Vagina (tissue), 2 donors: ENCODE measurements at places on chromosomes 1 and 21. TPM values are rescaled to one million over a fixed set of nuclear protein-coding genes. Genes with fewer than 3 reads are reported as not detected.

GRCh38 chr1:192496369-192497056 is 79.1 kb upstream of the RGS1 start:
- no peak for DNase-seq
- no peak overlapping the region for H3K4me3 ChIP-seq
- no peaks in the 10 kb centered on the region for H3K27me3 ChIP-seq
- no peak overlapping the region for H3K27ac ChIP-seq
- no peaks in the 10 kb centered on the region for H3K4me1 ChIP-seq

DNA sequence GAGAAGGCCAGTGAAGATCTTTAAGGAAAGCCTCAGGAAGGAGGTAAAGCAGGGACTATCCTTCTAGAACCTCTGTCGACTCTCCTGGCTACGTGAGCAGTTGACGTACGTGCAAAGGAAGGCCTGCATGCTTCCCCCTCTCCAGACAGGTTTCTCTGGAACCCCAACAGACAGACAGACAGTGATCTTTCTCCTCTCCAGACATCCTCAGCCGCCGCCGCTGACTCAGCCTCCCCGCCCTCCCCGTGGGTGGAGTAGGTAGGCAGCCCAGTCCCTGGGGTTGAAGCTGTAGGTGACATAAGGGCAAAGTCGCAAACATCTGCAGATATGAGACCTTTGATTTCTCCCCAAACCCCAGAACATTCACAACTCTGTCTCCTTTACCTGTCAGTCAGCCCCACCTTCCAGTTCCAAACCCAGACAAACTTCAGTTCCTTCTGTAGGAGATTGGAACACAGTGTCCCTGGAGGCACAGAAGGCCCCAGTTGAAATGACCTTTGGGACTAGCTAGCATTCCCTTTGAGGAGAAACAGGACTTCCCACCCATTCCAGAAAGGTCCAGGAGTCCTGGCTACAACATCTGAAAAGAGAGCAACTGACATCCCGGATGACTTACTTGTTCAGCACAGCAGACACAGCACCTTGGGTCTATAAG is 146.0 kb upstream of the JUN start:
- H3K4me1 ChIP-seq: peaks cover 15% of the 10 kb centered on the region
- no peak for DNase-seq
- H3K27ac ChIP-seq: no peak overlapping the region
- no peak overlapping the region for H3K4me3 ChIP-seq

DNA sequence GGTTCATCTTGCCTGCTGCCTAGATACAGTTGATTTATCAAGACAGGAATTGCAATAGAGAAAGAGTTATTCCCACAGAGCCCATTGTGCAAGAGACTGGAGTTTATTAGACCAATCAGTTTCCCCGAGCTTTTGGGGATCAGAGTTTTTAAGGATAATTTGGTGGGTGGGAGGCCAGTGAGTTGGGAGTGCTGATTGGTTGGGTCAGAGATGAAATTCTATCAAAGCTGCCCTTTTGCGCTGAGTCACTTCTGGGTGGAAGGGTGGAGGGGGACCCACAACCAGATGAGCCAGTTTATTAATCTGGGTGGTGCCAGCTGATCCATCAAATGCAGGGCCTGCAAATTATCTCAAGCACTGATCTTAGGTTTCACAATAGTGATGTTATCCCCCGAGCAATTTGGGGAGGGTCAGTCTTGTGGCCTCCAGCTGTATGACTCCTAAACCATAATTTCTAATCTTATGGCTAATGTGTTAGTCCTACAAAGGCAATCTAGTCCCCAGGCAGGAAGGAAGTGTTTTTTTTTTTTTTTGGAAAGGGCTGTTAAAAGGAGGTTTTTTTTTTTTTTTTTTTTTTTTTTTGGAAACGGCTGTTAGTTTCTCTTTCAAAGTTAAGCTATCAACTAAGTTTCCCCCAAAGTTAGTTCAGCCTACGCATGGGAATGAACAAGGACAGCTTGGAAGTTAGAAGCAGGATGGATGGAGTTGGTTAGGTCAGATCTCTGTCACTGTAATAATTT is 7.4 kb downstream of the SLC16A4 start:
- H3K4me1 ChIP-seq: peaks cover 22% of the 10 kb centered on the region
- peak overlapping the region; percentile 57 for H3K27ac ChIP-seq
- no peaks in the 10 kb centered on the region for H3K27me3 ChIP-seq
- DNase-seq: no peak
- H3K4me3 ChIP-seq: no peak overlapping the region

DNA sequence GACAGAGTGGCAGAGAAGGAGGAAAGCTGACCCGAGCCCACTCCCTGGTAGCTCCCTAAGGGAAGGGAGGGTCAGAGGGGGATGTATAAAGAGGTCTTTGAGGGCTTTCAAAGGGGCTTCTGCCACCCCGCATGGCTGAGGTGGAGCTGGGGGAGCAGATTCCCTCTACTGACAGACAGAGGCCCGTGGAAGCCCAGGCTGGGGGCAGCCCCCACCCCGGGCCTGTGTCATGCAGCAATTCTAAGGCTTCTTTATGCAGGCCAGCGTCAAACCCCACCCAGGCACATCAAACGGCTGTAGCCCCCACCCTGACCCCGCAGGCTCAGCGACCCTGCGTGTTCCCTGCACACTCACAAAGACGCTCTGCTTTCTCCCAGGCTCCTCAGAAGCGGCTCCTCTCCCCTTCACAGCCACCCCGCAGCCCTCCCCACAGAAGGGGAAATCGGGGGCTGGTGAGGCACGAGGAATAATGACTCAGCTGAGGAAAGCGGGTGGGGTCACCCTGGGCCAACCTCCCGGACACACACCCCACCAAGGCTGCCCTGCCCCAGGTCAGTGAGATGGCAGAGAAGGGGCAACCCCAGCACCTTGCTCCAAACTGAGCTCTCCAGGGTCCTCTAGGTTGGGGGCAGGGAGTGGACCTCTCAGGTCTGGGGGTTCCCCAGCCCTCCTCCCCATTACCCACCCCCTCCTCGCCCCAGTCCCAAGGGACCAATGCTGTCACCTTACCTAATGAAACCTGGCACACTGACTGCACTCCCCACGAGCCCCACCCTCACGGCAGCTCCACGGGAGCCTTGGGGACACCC is 10.8 kb downstream of the SLC45A3 start:
- H3K27me3 ChIP-seq: no peaks in the 10 kb centered on the region
- H3K27ac ChIP-seq: no peak overlapping the region
- no peak overlapping the region for H3K4me3 ChIP-seq
- no peak for DNase-seq

DNA sequence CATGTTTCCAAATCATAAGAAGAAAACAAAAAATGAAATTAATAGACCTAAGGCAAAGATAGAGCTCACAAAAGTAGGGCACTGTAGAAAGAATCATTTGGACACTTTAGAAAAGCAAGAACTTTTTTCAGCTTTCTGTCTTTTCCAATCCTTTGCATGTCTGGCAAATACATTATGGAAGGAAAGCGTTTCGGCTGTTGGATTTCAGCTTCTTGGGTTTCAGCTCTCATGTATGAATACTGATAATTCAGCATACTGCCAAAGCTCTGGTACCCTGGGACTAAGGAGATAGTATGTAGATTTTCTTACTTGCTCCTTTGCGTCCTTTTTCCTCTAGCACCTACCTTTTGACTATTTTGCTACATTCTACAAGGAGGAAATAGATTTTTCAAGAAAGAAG is 375.9 kb downstream of the BRINP3 start:
- no peaks in the 10 kb centered on the region for H3K36me3 ChIP-seq
- no peak overlapping the region for H3K27ac ChIP-seq
- DNase-seq: no peak
- no peak overlapping the region for H3K4me3 ChIP-seq
- no peaks in the 10 kb centered on the region for H3K27me3 ChIP-seq

DNA sequence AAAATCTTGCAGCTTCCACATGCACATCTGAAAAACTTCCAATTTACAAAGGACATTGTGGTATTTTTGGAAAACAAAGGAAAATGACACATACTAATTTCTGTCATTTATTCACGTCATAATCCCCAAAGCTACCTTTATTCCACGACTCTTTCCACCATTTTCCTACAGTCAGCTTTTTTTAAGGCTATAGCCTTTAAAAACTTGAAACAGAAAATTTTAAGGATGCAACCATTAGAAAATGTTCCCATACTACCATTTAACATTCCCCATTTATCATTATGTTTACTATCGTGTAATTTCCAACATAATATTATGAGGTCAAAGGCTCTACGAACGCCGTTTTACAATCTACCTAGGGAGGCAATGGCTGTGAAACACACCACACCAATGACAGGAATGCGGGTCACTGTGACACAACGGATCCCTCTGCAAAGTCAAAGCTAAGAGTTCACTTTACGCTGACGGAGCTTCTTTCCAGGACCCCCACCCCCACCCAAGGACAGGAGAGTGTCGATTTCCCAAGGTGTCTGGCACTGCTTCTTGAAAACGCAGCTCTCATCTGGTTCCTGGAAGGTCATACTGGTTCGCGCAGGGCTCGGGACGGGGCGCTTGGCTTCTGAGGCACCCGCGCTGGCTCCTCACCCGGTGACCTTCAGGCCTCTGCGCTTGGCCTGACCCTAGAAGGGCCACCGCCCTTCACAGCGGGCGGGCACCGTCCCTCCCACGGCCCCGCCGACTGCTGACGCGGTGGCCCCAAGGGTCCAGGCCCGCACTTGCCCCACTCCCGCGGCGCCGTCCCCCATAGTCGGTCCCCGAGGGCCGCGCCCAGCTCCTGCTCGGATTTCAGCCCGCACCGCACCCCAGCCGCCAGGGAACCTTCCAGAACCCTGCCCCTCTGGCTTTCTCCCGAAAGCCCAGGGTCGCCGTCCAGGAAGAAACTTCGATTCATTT is 50.5 kb upstream of the ATF3 start:
- H3K36me3 ChIP-seq: no peaks in the 10 kb centered on the region
- no peaks in the 10 kb centered on the region for H3K27me3 ChIP-seq
- peaks cover 4% of the 10 kb centered on the region for H3K4me1 ChIP-seq
- DNase-seq: no peak
- H3K4me3 ChIP-seq: peak overlapping the region; percentile 79

GRCh38 chr1:24048205-24048869 is 63.6 kb downstream of the MYOM3 start:
- H3K27me3 ChIP-seq: no peaks in the 10 kb centered on the region
- no peak overlapping the region for H3K27ac ChIP-seq
- peaks cover 20% of the 10 kb centered on the region for H3K4me1 ChIP-seq
- H3K4me3 ChIP-seq: no peak overlapping the region

GRCh38 chr1:195195423-195196057 is 1412.7 kb downstream of the KCNT2 start:
- no peaks in the 10 kb centered on the region for H3K4me1 ChIP-seq
- H3K36me3 ChIP-seq: no peaks in the 10 kb centered on the region
- H3K4me3 ChIP-seq: no peak overlapping the region
- DNase-seq: no peak

GRCh38 chr21:42191696-42192595 is 27.0 kb upstream of the ABCG1 start:
- no peak overlapping the region for H3K27ac ChIP-seq
- DNase-seq: peak; percentile 93
- H3K27me3 ChIP-seq: no peaks in the 10 kb centered on the region

DNA sequence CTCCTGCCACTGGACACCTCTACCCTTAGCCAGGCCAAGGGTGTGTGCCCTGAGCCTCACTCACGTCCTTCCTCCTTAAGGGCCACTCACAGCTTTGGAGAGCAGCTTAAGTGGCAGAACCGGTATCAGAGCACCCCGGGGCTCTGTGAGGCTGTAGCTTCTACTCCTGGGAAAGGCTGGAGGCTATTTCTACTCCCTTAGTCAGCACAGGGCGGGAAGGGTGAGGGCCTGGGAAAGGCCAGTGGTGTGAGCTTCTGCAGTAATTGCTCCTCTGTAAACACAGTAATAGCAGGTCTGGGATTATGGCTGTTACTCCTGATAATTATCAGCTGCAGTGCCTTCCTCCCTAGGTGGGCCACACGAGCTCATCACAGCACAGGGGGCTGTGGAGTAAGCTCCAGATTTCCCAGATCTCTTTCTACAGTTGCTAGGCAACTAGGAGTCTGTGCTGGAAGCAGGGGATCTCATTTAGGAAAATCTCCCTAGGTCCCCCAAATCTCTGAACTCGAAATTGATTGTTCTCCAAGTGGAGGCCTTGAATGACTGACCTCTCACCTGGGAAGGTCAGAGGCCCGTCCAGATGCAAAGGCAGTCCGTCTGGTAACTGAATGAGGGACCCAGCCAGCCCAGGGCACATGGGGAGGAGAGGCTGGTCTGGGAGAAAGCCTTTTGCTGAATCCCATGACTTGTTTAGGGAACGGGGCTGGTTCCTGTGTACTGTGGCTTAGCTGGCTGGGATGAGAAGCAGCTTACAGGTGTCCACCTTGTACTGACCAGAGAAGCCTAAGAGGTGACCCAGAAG is 29.3 kb downstream of the IER5 start:
- H3K4me1 ChIP-seq: peaks cover 22% of the 10 kb centered on the region
- H3K27me3 ChIP-seq: no peaks in the 10 kb centered on the region
- no peak overlapping the region for H3K4me3 ChIP-seq
- H3K36me3 ChIP-seq: no peaks in the 10 kb centered on the region
- H3K27ac ChIP-seq: peak overlapping the region; percentile 35

DNA sequence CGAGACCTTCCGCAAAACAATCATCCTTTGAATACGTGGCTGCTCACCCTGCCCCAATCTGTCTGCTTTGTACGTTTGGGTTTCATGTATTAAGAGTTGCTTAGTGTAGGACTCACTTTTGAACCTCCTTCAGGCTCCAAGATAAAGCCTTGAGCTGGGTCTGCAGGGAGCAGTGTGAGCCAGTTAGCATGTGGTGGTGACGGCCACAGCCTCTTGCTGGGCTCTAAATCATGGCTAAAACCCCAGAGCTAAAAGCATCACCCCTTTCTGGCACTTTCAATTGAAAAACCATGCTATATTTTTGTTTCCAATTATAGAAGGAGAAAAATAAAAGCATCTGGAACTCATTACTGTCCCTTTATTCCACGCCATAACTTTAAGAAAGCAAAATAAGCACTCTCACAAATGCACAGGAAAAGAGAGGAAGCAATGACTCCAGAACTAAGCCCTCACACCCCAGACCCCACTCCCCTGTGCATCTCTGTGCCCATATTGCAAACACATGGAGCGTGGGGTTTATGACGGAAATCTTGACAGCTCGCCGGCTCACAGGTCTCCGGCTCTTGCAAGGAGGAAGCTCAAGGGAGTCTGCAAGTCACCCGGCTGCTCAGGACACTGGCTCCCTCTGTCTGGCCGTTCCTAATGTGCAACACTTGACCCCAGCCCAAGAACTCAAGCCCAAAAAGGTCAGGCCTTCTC is 135.5 kb downstream of the MIS18A start:
- no peaks in the 10 kb centered on the region for H3K27me3 ChIP-seq
- H3K4me3 ChIP-seq: no peak overlapping the region
- no peak overlapping the region for H3K27ac ChIP-seq
- no peaks in the 10 kb centered on the region for H3K36me3 ChIP-seq

GRCh38 chr21:46078322-46078977 is 19.5 kb upstream of the COL6A2 start:
- peak overlapping the region; percentile 91 for H3K27ac ChIP-seq
- H3K27me3 ChIP-seq: no peaks in the 10 kb centered on the region
- H3K36me3 ChIP-seq: no peaks in the 10 kb centered on the region

GRCh38 chr1:179101566-179101965 is 19.7 kb downstream of the TOR3A start:
- no peak overlapping the region for H3K4me3 ChIP-seq
- no peaks in the 10 kb centered on the region for H3K4me1 ChIP-seq
- H3K27ac ChIP-seq: no peak overlapping the region
- no peak for DNase-seq
- no peaks in the 10 kb centered on the region for H3K36me3 ChIP-seq

VHLL gene
- total RNA-seq: not detected

KCNT2 gene
- total RNA-seq: 1.2 TPM

GJA9 gene
- not detected for total RNA-seq

RAB42 gene
- total RNA-seq: 2.5 TPM
